Fibroblast of gingiva (primary cell): ENCODE measurements at places on chromosomes 6 and 20.

DNA sequence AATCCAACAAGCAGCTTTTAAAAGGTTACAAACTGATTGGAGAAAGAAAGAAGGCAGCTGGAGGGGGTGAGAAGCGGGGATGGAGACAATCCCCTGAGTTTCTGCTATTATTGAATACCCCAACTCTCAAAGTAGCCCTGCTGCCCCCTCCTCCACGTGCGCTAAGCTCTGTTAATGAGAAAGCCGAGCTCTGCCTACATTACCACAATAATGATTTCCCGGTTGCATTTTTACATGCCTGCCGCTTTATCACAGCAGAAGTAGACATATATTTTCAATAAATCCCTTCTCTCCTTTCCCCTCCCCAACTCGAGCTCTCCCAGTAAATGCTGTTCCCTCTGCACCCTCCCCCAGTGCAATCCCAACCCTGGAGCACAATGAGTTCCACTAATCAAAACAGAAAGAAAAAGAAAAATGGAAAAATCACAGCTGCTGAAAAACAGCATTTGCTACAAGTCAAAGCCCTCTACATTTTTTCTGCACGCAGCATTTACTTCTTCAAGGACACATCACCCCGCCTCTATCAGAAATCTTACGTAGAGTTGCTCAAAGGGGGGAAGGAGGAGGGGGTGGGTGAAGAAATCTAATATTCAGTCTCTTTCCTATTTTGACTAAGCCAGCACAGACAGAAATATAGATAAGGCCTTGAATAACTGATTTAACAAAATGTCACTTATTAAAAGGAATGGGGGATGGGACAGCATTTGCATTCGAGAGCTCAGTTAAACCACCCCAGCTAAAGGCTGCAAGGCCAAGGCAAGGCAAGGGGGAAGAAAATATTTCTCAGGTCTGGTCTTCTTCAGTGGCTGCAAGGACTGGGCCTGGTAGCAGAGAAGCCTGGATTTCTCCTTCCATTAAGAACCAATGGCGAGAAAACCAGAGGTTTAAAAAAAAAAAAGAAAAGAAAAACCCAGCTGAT lies 10.7 kb downstream of the TRERF1 start:
- peak; percentile 46 for DNase-seq

DNA sequence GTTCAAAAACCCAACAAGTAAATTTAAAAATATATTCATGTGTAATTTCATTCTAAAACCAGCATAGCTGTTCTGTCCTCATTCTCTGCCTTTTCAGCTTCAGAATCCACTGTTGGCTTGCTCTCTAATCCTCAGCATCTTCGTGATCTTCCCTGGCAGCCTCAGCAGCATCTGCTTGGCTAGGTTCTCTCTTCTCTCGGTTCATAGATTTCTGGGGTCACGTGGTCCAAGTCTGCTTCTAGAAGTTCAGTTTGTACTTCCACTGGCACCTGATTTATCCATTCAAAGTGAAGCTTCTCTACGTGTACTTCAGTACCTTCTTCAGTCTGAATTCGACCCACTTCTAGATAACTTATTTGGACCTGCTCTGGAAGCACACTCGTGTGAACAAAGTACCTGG lies 245.7 kb downstream of the EPM2A start:
- no peak for DNase-seq

DNA sequence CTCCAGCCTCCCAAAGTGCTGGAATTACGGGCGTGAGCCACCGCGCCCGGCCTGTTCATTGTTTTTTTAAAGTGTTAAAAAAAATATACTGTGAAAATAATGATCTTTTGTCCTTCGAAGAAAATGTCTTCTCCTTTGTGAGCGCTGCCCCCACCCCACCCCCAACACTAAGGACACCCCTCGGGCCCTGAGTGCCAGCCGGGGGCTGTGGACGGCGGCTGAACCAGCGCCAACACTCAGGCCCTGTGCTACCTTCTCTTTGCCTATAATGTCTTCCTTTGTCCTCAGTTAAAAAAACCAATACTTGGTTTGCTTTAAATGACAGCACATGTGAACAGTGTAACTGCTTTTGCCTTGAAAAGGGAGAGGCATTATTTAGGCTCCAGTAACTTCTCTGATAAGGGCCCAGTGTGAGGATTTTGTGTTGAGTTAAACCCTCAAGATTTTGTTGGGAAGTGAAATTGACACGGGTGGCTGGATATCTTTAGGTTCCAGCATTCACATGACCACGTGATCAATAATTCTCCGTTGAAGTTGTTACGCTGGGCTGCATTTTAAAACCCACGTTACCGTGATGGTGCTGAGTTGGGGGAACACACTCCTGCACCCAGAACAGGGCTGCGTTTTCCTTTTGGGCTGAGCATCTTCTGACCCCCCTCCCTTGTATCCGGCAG lies 9.5 kb upstream of the ADRM1 start:
- no peak for DNase-seq

DNA sequence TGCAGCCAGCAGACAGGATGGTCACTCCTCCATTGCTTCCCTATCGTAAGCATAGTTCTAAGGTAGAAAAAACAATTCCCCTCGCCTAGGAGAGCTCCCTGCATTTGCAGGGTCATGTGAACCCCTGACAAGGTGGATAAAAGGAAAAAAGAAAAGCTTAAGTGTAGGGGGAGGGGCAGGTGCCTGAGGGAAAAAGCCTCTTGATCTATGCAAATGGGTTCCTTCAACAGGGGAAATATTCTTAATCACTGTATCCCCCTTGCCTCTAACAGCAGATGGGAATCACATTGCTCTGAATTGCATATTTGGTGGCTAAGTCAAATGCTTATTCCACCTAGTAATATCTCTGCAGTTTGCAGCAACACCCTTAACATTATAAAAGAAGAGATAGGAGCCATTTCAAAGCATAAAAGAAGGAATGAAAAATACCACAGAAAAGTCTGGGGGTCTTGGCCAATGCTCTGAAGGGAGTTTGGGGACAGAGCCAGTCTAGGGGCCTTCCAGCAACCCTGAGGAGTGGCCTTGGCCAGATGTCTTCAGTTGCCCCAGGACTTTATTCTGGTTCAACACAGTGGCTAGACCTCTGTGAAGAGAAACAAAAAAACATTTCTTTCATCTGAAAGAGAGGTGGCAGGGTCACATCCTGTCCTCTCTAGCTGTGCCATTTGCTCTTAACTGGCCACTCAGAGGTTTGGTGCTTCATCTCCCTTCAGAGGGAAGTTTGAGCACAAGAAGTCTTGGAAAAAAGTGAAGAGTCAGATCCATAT lies 660.4 kb upstream of the GJE1 start:
- DNase-seq: no peak

DNA sequence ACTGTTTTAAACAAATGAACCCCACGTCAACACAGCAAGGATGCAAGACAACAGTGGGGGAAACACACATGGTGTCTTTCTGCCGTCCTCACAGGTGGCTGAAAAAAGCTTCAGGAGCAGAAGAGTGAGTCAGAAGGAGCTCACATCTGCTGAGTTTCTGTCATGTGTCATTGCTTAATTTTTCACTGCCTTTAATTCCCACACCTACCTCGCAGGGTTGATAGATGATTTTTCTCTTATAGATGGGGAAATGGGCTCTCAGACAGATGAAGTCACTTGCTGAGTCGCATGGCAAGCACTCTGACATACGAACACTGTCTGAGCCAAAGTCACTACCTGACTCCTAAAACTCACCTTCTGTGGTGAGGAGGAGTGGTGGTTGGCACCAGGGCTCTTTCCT lies 28.3 kb upstream of the CARMIL1 start:
- no peak for DNase-seq

DNA sequence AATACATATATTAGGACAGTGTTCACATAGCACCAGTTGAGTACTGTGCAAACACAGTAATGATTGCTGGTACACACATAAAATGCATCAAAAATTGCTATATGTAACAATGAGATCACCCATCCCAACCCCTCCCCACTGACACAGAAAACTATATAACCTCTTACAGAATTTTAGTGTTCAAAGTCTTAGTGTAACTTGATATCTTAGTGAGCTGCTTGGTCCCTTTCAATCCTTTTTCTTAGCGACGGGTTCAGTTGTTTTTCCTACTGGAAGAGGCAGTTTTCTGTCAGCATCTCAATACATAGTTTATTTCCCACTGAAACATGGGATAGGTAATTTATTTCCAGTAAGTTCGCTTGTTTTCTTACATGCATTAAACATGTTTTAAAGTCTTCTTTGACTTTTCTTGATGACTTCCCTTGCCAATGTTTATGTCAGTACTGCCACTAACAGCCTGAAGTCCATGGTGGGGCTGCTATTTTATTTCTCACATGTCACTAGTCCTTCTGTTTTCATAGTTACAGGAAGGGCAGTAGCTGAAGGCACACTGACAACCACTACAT lies 96.4 kb upstream of the FOXC1 start:
- DNase-seq: no peak

DNA sequence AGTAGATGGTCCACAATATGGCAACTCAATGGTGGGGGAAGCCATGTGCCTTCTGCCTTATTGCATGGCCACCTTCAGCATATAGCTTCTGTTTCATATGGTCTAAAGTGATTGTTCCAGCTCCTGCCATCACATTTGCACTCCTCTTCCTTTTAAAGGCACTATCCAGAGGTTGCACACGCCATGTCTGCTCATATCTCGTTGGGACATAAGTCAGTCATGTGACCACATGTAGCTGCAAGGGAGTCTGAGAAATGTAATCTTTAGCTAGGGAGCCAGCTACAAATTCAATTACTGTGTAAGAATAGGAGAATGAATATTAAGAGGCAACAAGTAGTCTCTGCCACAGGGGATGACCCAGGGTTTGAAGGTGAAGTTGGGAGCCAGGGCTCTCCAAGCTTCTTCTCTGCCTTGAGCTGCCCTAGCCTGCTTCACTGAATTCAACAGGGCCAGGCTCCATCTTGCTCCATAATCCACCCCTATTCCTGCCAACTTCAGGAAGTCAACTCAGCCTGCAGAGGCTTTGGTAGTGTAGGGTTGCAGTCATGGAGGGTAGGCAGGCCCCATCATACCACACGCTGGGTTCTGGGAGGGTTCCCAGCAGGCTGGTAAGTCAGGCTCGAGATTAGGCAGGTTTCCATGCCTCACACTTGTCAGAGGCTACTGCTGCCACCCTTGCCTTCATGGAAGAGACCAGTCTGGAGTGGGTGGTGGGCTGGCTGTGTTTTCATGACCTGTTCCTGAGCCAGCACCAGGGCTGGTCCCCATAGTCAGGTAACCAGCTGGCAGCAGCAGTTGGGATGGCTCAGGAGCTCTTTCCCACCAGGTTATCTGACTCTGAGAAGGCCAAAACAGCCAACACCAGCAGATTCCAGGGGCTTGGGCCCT lies 56.7 kb upstream of the SAYSD1 start:
- DNase-seq: no peak

DNA sequence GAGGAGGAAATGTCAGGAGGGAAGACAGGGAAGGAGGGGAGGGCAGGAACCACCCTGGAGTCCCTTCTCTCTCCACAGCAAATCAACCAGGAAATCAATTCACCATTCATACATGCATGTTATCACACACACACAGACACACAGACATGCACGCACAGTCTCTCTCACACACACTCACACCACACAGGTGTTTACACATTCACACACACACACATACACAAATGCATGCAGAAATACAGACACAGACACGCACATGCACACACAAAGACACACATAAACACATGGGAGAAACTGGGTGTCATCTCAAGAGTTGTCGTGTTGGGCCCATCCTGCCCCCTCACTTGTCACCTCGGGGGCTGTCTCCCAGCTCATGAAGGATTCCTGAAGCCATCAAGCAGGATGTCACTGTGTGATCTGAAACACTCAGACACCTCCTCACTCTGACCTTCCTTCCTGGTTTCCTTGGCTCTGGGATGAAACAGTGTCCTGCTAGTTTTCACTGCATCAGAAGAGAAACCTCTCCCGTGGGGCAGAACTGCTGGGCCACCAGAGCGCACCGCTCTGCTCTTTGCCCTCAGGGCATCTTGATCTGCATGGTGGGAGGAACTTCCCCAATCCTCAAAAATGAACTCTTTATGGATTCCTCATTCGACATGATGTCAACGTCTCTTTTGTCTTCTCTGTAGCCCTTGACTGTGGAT lies 9.2 kb downstream of the RAET1G start:
- DNase-seq: no peak

DNA sequence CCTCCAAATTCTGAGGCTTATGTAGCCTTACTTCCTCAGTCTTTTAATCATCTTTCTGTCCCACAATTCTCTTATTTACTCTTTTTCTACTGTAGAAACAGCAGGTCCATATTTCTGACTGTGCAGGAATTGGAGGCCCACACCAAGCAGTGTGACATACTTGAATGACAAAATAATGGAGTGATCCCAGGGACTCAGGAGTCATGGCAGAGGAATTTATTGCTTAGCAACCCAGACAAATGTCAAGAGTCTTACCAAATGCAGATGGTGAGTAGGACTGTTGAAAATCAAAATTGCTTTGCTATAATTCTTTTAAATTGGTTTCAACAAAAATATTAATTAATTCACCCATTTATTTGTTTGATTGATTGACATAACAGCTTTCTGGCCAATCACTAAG lies 59.9 kb downstream of the HTR1B start:
- peak; percentile 6 for DNase-seq

DNA sequence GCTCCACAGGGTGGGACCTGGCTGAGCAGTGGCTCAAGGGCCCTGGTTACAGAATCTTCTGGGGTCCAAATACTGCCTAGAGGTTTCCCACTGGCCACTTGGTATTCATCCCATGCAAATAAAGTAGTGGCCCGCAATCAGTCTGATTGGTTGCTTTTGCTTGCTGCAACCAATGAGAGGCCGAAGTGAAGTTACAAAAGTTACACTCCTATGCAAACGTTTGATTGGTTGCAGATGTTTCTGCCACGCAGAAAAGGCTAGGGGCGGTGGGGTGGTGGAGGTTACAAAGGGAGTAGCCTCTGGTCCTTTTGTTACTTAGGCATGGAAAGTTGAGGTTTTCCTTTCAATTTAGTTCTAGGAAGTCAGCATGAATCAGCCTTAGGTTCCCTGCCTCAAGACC lies 3.6 kb upstream of the NHLRC1 start:
- DNase-seq: peak; percentile 62

DNA sequence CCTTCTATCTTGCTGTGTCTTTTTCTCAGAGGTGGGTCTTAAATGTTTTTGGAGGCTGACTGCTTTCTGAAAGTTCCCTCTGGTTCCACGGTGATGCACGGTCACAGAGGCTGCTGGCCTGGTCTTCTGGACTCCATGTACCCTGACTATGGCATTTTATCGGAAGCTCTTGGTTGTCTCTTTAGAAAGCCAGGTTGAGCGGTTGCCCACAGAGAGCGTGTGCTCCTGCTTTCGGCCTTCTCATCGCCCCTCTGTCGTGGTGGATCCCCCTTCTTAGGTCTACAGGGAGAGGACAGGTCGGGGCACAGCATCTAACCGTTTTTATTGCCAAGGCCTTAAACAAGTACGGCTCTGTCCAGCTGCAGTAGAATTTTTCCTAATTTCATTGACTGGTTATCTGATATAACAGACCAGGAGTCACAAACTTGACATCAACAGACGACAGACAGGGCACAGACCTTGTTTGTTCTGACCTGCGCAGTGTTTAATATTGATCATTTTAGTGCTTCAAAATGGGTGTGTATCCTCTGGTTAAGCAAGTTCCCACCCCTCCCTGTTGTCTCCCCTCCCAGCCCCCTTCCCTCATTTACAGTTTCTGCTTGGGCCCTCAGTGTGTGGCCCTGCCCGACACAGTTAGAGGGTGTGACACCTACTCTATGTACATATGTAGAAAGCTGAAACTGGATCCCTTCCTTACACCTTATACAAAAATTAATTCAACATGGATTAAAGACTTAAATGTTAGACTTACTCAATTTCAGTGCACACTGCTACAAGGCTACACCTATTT lies 24.7 kb downstream of the SYTL3 start:
- DNase-seq: no peak
